ENCODE measurements at places on chromosomes 5 and 9.

GRCh38 chr5:58886315-58887207 is 303.7 kb downstream of the RAB3C start:
- DNase-seq: peak; percentile 81

GRCh38 chr5:58076483-58077257 is 383.2 kb downstream of the PLK2 start:
- DNase-seq: peak; percentile 92

DNA sequence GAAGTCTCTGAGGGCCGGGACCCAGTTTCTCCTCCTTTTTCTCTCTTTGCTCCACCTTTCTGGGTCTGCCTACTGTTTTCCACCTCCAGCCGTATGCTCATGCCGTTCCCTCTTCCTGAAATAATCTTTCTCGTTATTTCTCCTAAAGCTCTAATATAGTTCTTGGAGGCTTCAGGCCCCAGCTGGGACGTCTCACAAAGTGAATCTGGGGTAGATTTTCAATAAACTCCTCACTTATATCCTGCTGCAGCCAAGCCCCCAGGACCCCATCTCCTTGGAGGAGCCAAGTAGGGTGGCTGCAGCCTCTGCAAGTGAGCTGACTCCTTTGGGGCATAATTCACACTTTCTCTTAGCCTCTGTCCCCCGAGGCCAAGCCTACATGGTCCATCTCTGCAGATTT is 14.2 kb upstream of the CRB2 start:
- DNase-seq: no peak

DNA sequence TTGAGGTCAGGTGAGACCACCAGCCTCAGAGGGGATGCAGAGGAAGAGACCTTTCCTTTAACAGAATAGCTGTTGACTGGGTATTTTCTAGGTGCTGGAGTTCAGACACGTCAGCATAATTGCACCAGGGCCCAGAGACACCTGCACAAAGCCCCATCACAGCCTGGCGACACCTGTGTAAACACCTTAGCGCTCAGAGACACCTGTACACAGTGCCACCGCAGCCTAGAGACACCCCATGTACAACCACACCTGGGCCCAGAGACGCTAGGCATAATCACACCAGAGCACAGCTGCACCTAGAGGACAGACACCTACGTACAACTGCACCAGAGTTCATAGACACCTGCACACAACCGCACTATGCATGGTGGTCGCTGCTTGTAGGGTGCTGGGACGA is 1.0 kb downstream of the TRIP13 start:
- DNase-seq: peak; percentile 69

DNA sequence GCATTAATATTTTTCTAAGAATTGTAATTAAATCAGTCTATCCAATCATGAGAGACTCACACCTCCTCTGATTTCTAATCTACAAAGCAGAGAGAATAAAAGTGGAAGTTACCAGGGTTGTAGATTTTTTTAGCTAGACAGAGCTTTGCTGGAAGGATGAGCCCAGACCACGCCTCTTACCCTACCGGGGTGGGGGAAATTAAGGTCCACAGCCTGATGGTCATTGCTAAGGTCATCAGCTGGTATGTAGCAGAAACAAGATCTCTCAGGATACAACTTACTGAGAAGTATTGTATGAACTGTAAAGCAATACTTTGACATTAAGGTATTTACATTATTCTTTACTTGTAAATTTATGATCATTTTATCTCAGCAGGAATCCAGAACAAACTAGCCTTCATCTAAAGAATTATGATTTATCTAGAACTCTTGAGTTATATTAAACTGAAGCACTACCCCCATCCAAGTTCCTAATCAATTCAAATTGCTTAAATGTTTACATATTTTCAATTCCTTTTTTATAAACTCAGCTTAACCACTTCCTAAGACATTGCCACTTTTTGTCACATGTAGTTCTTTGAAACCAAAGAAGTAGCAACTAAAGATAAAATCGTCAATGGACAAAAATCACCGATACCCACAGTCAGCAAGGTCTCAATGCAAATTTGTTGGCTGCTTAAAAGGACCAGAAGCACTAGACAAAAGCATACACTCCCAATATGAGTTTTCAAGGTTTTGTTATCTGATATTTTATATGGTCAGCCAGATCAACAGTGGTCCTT is 225.8 kb upstream of the DAPK1 start:
- no peak for DNase-seq

DNA sequence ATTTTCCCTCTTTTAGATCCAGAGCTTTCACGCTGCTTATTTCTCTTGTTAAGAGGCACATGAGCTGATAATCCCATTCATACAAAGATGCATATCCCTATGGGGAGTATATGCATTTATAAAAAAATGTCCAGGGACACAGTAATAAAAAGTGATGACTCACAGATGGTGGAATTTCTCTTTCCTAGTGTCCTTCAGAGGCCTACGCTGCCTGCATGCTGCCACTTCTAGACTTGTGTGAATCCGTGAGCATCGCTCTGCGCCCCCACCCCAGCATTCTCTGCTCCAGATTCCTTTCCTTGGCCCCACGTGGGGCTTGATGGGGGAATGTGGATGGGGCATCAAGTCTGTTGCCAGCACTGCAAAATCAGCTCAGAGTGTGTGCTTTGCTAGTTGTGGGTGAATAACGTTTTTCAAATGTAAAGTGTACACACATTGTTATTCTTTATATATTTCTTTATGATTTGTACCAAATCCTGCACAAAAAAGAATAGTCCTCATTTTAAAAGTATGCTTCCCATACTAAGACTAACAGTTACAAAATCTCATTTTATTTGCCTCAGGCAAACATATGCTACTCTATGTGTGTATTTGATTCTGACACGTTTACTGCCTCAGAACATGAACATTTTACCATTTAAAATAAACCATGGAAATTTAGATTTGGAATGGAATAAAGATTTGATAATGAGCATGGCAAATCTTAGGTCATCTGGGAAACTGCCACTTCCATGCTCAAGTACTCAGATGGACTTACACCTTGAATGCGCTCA is 22.4 kb upstream of the RASGRF2 start:
- no peak for DNase-seq

GRCh38 chr5:103441523-103441922 is 121.1 kb downstream of the NUDT12 start:
- DNase-seq: peak; percentile 28

- no peak for DNase-seq
Observed at GRCh38 chr5:158378931-158379330, 520.0 kb upstream of the CLINT1 start.

- peak; percentile 42 for DNase-seq
Observed at GRCh38 chr9:118223111-118223510, 518.9 kb downstream of the TLR4 start.

- peak; percentile 70 for DNase-seq
Observed at GRCh38 chr5:56517011-56517416, 283.9 kb upstream of the ANKRD55 start.

GRCh38 chr9:74800226-74800625 is 87.5 kb downstream of the TRPM6 start:
- DNase-seq: peak; percentile 29

- peak; percentile 46 for DNase-seq
Observed at GRCh38 chr5:151886546-151887275, 37.9 kb downstream of the GLRA1 start.

- DNase-seq: no peak
Observed at GRCh38 chr5:72721844-72722243, 94.6 kb upstream of the TNPO1 start.

DNA sequence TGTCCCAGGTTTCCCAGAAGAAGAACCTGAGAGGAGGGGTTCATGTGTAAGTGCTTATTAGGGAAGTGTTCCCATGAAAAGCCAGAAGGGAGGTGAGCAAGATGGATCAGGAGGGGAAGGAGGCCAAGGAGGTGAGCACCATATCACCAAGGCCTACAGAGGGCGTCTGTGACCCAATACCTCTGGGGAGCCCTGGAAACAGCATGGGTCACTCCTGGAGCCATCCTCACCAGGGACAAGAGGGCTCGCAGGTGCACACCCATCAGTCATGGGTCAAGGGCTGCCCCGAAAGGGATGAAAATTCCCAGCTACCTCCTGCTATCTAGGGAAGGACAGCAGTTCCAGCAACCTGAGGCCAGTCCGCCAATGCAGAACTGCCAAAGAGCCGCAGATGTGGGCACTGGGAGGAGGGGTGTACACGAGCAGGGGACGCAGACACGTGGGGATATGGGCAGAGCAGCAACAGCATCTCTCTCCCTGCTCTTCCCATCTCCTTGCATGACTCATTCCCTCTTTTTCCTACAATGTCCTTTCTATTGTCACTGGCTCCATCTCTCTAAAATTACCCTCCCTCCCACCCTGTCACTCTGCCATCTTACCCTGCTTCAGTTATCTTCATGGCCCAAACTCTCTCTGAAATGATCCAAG is 167.6 kb upstream of the FSTL4 start:
- peak; percentile 22 for DNase-seq

DNA sequence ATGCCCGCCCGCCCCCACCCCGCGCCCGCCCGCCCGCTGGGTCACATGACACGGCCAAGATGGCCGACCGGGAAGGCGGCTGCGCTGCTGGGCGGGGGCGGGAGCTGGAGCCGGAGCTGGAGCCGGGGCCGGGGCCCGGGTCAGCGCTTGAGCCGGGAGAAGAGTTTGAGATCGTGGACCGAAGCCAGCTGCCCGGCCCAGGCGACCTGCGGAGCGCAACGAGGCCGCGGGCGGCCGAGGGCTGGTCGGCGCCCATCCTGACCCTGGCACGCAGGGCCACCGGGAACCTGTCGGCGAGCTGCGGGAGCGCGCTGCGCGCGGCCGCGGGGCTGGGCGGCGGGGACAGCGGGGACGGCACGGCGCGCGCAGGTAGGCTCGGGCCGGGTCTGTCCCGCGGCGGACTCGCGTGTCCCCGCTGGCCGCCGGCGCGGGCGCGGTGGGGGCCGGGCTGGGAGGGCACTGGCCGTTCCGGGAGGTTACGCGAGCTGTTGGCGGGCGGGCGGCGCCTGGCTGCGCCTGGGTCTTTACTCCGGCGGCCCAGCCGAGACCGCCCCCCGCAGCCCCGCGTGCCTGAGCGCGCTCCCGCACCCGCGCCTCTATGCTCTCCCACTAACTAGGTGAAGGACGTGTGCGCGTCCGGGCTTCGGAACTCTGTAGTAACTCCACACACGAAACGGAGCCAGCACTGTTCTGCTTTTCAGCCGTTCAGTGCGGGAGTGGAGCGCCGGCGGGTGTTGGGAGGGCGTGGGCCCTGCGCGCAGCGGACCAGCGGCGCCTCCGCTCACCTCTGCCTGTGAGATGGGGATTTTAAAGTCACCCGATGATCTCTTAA is at the start of gene RUFY1:
RUFY1 (plus strand) TSS at position 44 of the 832 bp plus-strand sequence; CDS start at position 60, 16 bp downstream.
- peak; percentile 92 for DNase-seq

- DNase-seq: peak; percentile 8
Observed at GRCh38 chr5:158471535-158471924, 612.6 kb upstream of the CLINT1 start.

- peak; percentile 48 for DNase-seq
Observed at GRCh38 chr5:96781031-96781971, 26.4 kb downstream of the ERAP1 start.

GRCh38 chr5:134772461-134773125 is 14.0 kb downstream of the DDX46 start:
- no peak for DNase-seq

DNA sequence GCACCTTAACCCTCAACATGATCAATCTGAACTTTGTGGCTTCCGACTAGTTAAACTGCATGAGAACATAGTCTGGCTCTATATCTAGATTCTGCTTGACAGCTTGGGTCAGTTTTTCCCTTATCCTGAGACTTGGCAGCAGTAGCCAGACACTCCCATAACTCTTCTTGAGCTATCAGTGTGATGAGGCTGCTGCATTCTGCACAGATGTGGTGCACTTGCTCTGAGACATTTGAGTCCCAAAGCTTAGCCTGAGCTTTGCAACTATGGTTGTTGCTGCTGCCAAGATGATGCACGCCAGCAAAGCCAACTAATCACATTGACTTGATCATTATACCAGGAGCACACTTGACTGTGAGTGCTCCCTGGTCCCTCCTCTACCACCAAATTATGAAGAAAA is 36.2 kb downstream of the MOCS2 start:
- no peak for DNase-seq

- DNase-seq: no peak
Observed at GRCh38 chr5:54073131-54073530, 237.2 kb downstream of the ARL15 start.

- DNase-seq: peak; percentile 90
Observed at GRCh38 chr9:137046088-137046787, at the start of gene NPDC1. NPDC1 (minus strand) TSS chr9:137046177; CDS start chr9:137045989, 188 bp downstream.

GRCh38 chr9:137547687-137548543 is 2.3 kb downstream of the PNPLA7 start:
- no peak for DNase-seq

- peak; percentile 99 for DNase-seq
Observed at GRCh38 chr9:8095672-8096086, 296.1 kb upstream of the DMAC1 start.

DNA sequence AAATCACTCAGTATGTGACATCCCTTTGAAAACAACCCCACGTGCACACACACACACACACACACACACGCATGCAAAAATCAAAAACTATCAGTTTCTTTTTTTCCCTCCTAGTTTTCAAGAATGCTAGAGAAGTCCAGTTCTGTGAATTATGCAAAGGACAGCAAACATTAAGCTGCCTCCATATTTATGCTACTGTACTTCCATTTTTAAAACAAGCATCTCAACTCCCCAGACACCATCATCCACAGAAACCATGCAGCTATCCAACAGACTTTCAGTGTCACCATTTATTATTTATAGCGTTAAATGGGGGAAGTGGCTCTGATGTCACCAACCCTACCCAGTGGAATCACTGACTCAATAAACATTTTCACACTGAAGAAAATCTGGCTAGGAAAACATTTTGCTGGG is 1.6 kb downstream of the FBXW11 start:
- DNase-seq: no peak

DNA sequence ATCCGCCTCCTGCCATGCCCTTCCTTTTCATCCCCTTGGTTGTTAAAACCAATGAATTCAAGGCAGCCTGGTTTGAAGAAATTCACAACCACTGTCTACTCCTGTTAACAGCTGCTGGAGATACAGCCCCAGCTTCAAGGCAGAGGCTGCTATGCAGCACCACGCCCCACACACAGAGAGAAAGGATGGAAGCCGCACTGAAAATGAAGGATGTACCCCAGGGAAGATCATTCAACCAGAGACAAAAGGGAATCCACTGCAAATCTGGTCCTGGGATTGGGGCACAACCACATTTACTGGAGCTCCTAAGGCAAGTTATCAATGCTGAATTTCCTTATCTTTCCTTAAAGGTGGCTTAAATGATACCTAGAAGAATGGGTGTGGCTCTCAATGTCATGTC is 58.7 kb downstream of the DPYSL3 start:
- DNase-seq: peak; percentile 19
